Daoy (cell line): ENCODE measurements at places on chromosomes 2 and 18. TPM values are rescaled to one million over a fixed set of nuclear protein-coding genes. Genes with fewer than 3 reads are reported as not detected.

The HOXD13 gene
- 20.7 and 21.5 TPM in 2 replicates for total RNA-seq

The COL4A3 gene
- 0.06 TPM in 1 of 2 replicates, not detected in the other for total RNA-seq

The CWC22 gene
- total RNA-seq, result 15.3 and 18.8 TPM in 2 replicates

The GPR55 gene
- total RNA-seq, result not detected in 2 replicates

The ITPRIPL1 gene
- 2.4 and 2.7 TPM in 2 replicates for total RNA-seq

The SMAD2 gene
- 67.2 and 88.3 TPM in 2 replicates for total RNA-seq

The MAP2 gene
- total RNA-seq, result 0.34 TPM in 1 of 2 replicates, not detected in the other

The RTP5 gene
- not detected in 2 replicates for total RNA-seq

The CNRIP1 gene
- 26.1 and 28.9 TPM in 2 replicates for total RNA-seq

The ARHGAP25 gene
- 0.51 and 1.7 TPM in 2 replicates for total RNA-seq

The STPG4 gene
- total RNA-seq, result not detected in 2 replicates

The TPO gene
- total RNA-seq, result not detected in 2 replicates

The REG1B gene
- total RNA-seq, result not detected in 2 replicates

The GDF7 gene
- 0.06 and 0.11 TPM in 2 replicates for total RNA-seq

The SLC5A7 gene
- total RNA-seq, result not detected in 2 replicates

The RTN4 gene
- 137 TPM in 2 replicates for total RNA-seq

The TMEM198 gene
- total RNA-seq, result 2.4 and 2.5 TPM in 2 replicates

The AFF3 gene
- 5.7 and 8.9 TPM in 2 replicates for total RNA-seq

The ACVR1C gene
- total RNA-seq, result 0.34 and 0.39 TPM in 2 replicates

The NEU2 gene
- total RNA-seq, result not detected in 2 replicates

The EIF2AK2 gene
- 20.1 and 28.0 TPM in 2 replicates for total RNA-seq

The TUBA4A gene
- total RNA-seq, result 65.0 and 79.9 TPM in 2 replicates

The COLEC12 gene
- 1.7 and 2.6 TPM in 2 replicates for total RNA-seq

The ADI1 gene
- 62.3 and 70.8 TPM in 2 replicates for total RNA-seq

The SULT1C2 gene
- 1.0 and 7.7 TPM in 2 replicates for total RNA-seq

The SNED1 gene
- total RNA-seq, result 0.06 and 3.2 TPM in 2 replicates

The CD207 gene
- not detected in 2 replicates for total RNA-seq
